Activated CD4-positive, alpha-beta T cell treated with anti-CD3 and anti-CD28 coated beads, Interleukin-2, amount 10 ng/mL, durations not matched to agents 7 days and 5 days (primary cell): ENCODE measurements at places on chromosomes 5 and 9.

- H3K4me1 ChIP-seq: no peaks in the 10 kb centered on the region
- no peak for DNase-seq
- no peaks in the 10 kb centered on the region for H3K36me3 ChIP-seq
- H3K27me3 ChIP-seq: peaks cover 14% of the 10 kb centered on the region
- H3K4me3 ChIP-seq: no peak overlapping the region
These were observed 159.7 kb upstream of the TLX3 start for GRCh38 chr5:171149333-171149732.

- no peak overlapping the region for H3K27ac ChIP-seq
- peaks cover 63% of the 10 kb centered on the region for H3K27me3 ChIP-seq
- no peaks in the 10 kb centered on the region for H3K36me3 ChIP-seq
- H3K4me3 ChIP-seq: peak overlapping the region; percentile 41
- peaks cover 6% of the 10 kb centered on the region for H3K4me1 ChIP-seq
- DNase-seq: peak; percentile 63
These were observed 10.8 kb upstream of the IFNA2 start for GRCh38 chr9:21395778-21396717.

GRCh38 chr9:114909661-114910060 is 20.7 kb downstream of the TNFSF8 start:
- H3K4me1 ChIP-seq: peaks cover 84% of the 10 kb centered on the region
- DNase-seq: no peak
- peak overlapping the region; percentile 96 for H3K27ac ChIP-seq

GRCh38 chr9:104144336-104144735 is 50.2 kb downstream of the SMC2 start:
- H3K27me3 ChIP-seq: no peaks in the 10 kb centered on the region
- H3K36me3 ChIP-seq: peaks cover 34% of the 10 kb centered on the region
- no peak for DNase-seq
- H3K27ac ChIP-seq: no peak overlapping the region

DNA sequence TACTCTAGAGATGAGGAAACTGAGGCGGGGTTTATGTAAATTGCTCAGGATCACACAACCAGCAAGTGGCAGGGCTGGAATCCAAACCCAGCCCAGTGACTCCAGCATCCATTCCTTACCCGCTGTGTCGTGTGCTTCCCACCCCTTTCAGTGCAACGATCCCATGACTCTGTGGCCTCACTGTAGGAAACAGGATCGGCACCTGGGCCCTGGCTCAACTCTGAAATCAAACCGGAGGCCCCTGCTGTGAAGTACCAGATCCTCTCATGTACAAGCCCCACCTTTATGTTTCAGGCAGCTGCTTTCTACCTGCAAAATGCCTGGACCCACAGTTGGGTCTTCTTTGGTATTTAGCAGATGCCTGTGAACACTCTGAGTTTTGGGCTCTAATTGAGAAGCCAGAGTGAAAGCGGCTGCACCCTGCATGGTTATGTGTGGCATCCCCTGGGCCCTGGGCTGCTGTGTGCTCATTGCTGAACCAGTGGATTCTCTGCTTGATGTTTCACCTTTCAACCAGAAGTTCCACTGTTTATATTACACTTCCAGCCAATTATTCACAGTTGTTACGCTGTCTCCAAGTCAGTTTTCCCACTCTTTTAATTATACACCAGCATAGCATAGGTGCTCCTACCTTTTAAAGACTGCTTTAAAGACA is 36.7 kb downstream of the ABLIM3 start:
- DNase-seq: no peak
- H3K4me1 ChIP-seq: no peaks in the 10 kb centered on the region
- H3K27me3 ChIP-seq: peaks cover 17% of the 10 kb centered on the region
- H3K27ac ChIP-seq: no peak overlapping the region
- no peak overlapping the region for H3K4me3 ChIP-seq

DNA sequence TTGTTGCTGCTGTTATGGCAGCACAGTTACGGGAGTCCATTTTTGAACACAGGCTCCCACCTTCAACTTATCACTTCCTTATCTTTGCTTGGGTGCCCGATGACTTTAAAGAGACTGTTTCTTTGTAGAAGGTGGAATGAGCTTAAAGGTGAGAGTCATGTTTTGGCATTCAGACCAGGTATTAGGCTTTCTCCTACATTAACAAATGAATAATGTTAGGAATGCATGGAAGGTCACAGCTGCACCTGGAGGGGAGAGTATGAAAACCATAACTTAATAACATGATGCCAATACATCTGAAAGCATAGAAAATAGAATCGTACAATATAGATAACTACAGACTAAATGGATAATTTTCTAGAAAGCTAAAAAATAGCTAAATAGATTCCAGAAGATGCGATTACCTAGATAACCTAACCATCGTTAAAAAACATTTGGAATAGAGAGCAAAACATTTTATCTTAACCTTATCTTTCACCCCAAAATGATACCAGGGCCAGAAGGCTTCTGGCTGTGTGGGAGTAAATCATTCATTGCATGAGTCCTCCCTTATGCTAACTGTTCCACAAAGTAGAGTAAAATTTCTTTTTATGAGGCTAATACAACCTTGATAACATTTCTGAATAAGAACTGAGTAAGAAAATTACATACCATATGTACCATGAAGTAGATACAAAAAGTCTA is 126.2 kb upstream of the ADCY2 start:
- H3K4me3 ChIP-seq: no peak overlapping the region
- DNase-seq: no peak
- H3K27me3 ChIP-seq: no peaks in the 10 kb centered on the region
- H3K4me1 ChIP-seq: no peaks in the 10 kb centered on the region
- H3K27ac ChIP-seq: no peak overlapping the region
- H3K36me3 ChIP-seq: no peaks in the 10 kb centered on the region

DNA sequence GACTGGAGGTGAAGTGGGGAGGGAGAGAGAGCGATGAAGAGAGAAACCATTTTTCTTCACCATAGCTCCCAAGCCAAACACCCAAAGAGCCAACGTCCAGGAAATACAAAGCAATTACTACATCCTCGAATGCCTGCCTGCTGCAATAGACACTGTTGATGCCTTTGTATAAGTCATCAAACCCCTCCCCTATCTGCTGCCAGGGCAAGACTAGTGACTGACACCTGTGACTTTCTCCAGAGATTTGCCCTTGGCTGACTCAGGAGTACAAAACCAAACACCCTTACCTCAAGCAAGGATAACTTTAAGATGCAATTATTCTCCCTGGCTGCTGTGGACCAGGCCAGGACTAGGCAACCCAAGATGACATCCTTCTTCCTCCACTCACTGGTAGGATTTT is 81.8 kb upstream of the RASA1 start:
- no peak for DNase-seq
- H3K4me3 ChIP-seq: no peak overlapping the region
- H3K4me1 ChIP-seq: peaks cover 16% of the 10 kb centered on the region
- H3K36me3 ChIP-seq: no peaks in the 10 kb centered on the region

DNA sequence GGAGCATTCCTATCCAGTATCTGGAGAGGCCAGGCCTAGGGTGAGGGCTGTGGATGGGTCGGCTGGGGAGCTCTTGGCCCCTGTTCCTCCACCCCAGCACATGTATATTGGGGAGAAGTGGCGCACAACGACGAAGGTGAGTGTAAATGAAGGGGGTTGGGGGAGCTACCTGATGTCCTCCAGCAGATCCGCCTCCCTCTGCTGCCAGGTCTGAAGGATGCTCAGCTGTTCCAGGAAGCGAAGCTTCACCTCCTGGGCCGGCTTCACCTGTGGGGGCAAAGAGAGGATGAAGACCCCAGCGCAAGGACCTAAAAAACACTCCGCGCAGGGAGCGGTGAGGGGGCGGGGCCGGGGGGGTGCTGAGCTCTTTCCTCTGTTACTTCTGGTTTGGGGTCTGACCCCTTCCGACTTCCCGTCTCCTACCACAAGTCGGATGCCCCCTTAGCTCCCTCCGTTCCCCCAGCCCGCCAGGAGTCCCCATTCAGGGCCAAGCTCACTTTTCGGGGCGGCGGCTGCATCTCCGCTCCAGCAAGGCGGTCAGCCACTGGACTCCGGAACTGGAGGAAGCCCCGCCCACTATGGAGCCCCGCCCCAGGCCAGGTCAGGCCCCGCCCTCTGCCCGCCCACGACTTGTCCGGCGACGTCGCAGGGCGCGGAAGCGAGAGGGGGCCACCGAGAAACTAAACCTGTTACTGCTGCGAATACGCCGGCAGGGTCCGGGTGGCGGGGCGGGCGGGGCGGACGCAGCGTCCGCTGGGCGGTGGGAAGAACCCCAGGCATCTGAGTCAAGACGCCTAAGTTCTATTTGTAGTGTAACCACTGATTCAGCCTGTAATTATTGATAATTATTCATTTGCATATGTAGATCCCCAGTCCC is at the start of gene FCHSD1:
Gene FCHSD1, minus strand, starts transcription at position 568 of the 877 bp plus-strand sequence. Its CDS starts 50 bp downstream, at position 518.
- peak within 1 kb of the TSS; percentile 91 for H3K4me3 ChIP-seq
- H3K27ac ChIP-seq: peak within 1 kb of the TSS; percentile 96
- peaks cover 14% of the 10 kb centered on the region for H3K36me3 ChIP-seq
- peaks cover 3% of the 10 kb centered on the region for H3K27me3 ChIP-seq

DNA sequence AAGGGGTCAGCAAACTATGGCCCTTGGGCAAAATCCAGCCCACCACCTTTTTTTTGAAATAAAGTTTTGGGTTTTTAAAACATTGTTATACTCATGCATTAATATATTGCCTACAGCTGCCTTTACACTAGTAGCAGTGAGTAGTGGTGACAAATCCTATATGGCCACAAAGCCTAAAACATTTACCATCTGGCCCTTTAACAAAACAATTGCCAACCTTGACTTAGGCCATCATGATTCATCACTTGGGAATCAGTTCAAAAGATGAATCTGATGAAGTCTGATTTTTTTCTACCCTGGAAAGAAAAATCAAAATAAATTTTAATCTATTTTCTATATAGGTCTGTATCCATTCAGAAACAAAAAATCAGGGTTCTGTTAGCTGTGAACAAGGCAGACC is 484.9 kb downstream of the BNC2 start:
- H3K36me3 ChIP-seq: no peaks in the 10 kb centered on the region
- DNase-seq: no peak
- no peaks in the 10 kb centered on the region for H3K27me3 ChIP-seq
- no peak overlapping the region for H3K27ac ChIP-seq
- no peak overlapping the region for H3K4me3 ChIP-seq

DNA sequence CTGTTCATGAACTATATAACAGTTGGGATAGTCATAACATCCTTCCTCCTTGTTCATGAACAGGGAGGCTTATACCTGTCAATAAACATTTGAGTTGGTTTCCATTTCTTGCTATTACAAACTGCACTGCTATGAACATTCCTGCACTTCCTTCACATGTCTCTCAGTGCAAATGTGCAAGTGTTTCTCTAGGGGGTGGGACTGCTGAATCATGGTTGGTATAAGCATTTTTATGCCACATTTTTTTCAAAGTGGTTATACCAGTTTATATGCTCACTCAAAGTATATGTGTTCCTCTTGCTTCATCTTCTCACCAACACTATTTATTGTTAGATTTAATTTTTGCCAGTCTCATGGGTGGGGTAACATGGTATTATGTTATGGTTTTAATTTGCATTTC is 25.8 kb upstream of the TPD52L3 start:
- DNase-seq: no peak
- no peaks in the 10 kb centered on the region for H3K4me1 ChIP-seq
- H3K27me3 ChIP-seq: peaks cover 18% of the 10 kb centered on the region
- no peaks in the 10 kb centered on the region for H3K36me3 ChIP-seq

DNA sequence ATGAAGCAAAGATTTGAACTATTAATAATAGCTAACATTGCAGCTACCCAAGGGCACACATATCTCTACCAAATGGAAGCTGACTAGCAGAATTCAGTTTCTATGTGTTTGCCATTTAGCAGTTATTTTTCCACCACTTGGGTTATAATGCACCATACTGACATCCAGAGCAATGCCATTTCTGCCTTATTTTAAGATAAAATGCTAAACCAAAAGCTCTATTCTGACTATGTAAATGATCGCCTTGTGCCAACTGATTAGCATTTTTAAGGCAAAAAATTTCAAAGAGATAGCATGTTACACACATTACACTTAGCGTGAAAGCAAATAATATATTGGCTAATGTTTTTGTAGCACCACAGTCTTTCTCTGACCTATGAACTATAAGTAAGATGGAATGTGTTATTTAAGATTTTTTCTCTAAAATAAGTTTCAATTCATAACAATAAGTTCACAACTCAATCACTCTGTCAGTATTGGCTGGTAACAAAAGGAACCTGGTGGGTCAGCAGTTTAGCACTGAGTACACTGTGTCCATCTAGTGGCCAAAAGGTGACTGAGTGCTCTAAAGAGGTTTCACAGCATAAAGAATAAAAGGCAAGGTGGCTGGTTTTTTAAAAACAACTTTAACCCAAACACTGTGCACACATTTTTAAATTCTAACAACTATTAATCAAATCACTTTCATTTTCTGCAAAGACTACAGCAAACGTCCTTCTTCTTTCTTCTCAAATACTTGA is 443.5 kb downstream of the PDE4D start:
- no peaks in the 10 kb centered on the region for H3K4me1 ChIP-seq
- H3K36me3 ChIP-seq: no peaks in the 10 kb centered on the region
- peaks cover 5% of the 10 kb centered on the region for H3K27me3 ChIP-seq
- H3K4me3 ChIP-seq: no peak overlapping the region
- no peak for DNase-seq

DNA sequence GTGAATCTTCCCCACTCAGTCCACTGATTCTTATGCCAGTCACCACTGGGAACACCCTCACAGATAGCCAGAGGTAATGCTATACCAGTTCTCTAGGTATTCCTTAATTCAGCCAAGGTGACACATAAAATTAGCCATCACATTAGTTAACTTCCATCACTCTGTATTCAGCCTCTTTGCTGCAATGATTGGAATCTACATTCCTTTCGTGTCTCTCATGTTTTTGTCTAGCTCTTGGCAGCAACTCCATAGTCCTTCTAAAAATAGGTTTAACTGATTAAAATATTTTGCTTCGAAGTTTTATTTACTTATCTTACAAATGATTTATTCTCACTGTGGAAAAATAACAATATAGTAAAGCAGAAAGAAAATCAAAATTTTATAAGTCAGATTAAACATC is 19.6 kb upstream of the RNF20 start:
- H3K4me1 ChIP-seq: peaks cover 7% of the 10 kb centered on the region
- no peak overlapping the region for H3K4me3 ChIP-seq
- H3K27me3 ChIP-seq: peaks cover 31% of the 10 kb centered on the region
- DNase-seq: no peak
- no peaks in the 10 kb centered on the region for H3K36me3 ChIP-seq

DNA sequence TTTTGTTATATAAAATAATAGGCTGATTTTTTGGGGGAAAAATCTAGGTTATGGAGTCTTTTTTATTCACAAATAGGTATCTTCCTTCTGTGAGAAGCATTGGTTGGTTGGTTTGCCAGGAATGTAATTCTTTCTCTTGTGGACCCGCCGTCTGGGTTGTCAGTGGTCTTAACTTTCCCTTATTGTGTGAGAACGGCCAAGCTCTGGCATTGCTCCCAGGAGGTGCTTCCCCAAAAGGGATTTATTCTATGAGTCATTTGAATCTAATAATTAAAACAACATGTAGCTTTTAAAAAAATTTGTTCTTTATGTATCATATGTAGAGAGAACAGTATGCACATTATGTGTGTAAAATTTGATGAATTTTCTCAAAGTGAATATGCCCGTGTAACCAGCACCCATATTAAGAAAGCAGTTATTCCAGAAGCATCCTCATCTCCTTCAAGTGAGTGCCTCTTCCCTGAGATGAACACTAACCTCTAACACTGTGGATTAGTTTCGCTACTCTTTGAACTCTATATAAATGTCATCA is 114.4 kb downstream of the MAST4 start:
- no peak overlapping the region for H3K4me3 ChIP-seq
- no peak for DNase-seq
- peaks cover 9% of the 10 kb centered on the region for H3K4me1 ChIP-seq
- no peak overlapping the region for H3K27ac ChIP-seq

GRCh38 chr9:93676310-93677047 is 100.1 kb downstream of the PHF2 start:
- no peaks in the 10 kb centered on the region for H3K27me3 ChIP-seq
- no peak overlapping the region for H3K27ac ChIP-seq
- no peaks in the 10 kb centered on the region for H3K36me3 ChIP-seq
- DNase-seq: no peak
- H3K4me1 ChIP-seq: no peaks in the 10 kb centered on the region
- no peak overlapping the region for H3K4me3 ChIP-seq
